Activated CD4-positive, alpha-beta T cell treated with anti-CD3 and anti-CD28 coated beads, Interleukin-2, Interleukin-6, amounts not matched to agents 100 ng/mL and 50 ng/mL, durations not matched to agents 16 hours and 8 hours (primary cell): ENCODE measurements at places on chromosomes 11 and 22.
A peak's percentile ranks its signal among the peaks of the same experiment; 100 is the strongest.

- no peak for DNase-seq
Observed at GRCh38 chr22:18985780-18986179, 49.7 kb upstream of the PRODH start.

GRCh38 chr11:78192911-78193351 is 4.2 kb downstream of the USP35 start:
- no peak for DNase-seq

GRCh38 chr11:27717801-27718229 is 17.6 kb upstream of the BDNF start:
- no peak for DNase-seq

DNA sequence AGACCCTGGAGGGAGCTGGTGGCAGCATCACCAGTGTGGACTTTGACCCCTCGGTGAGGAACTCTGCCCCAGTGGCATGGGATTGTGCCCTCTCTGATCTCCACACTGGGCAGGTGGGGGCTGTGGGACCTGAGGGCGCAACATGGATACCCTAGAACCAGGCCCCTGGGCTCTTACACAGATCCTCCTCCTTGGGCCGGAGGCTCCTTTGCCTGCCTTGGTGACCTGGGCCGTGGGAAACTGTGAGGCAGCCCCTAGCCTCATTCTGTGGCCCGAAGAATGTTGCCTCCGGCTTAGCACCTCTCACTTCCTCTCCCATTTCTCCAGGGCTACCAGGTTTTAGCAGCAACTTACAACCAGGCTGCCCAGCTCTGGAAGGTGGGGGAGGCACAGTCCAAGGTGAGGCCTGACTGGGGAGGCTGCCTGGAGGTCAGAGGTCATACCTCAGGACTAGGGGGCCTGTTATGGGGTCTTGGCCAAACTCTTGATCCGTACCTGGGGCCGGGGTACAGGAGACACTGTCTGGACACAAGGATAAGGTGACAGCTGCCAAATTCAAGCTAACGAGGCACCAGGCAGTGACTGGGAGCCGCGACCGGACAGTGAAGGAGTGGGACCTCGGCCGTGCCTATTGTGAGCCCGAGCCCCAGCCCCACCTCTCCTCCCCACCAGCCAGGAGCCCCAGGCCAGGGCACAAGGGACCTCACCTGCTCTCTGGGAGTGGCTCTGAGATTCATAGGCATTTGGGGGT is 12.2 kb downstream of the ATG16L2 start:
- DNase-seq: no peak

DNA sequence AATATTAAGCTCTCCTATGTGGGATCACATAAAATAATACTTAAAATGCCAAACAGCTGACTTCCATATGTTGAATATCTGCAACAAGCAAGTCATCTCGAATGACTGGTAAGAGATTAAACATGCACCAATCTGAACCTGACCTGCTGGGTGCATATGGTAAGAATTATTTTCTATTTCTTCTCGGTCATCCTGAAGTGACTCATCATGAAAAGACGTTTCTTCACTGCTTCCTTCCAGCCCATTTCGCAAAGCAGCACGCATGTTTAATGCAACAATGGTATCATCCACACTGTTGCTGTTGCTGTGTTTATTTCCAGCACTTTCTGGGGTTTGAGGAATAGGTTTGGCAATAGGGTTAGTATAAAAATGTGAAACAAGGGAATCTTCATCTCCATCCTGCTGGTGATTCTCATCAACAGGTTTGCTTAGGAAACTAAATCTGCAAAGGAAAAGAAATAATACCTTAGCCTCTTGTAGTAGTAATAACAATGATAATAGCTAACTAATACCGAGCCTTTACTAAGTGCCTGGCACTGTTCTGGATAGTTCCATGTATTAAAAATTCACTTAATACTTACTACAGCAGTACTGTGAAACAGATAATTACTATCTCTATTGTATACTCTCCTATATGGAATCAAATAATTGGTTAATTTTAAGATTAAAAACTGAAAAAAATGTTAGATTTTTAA is 52.0 kb upstream of the CHRNA10 start:
- peak; percentile 17 for DNase-seq

DNA sequence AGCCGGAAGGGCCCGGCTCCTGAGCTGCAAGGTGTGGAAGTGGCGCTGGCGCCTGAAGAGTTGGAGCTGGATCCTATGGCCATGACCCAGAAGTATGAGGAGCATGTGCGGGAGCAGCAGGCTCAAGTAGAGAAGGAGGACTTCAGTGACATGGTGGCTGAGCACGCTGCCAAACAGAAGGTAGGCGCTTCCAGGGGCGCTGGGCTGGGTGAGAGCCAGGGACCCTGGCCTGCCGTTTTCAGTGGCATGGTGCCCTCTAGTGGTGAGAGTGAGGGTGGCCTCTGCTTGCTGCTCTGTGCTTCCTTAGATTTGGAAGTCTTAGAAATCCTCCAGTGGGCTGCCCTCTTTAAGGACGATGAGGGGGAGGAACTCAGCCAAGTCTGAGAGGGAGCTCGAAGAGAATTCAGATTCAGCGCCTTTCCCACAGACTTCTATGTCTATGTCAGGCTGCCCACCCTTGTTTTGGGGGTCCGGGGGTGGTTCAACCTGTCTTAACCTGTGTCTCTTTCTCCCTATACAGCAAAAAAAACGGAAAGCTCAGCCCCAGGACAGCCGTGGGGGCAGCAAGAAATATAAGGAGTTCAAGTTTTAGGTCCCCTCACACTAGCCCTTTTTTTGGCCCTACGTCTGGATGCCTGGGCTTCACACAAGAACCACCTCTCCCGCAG is 1.8 kb upstream of the PACS1 start:
- peak; percentile 84 for DNase-seq
